ENCODE measurements at places on chromosomes 6 and 20. TPM values are rescaled to one million over a fixed set of nuclear protein-coding genes. Genes with fewer than 3 reads are reported as not detected.

SEMG1 gene
- not detected for total RNA-seq

ENPP1 gene
- 1.7 TPM for total RNA-seq

TINAG gene
- not detected for total RNA-seq

PRL gene
- not detected for total RNA-seq

MPC1 gene
- total RNA-seq, result 4.3 TPM

TPD52L1 gene
- 43.8 TPM for total RNA-seq

EYS gene
- 0.02 TPM for total RNA-seq

TRIM15 gene
- total RNA-seq, result not detected

ENPP3 gene
- not detected for total RNA-seq

ZGPAT gene
- 26.3 TPM for total RNA-seq

GLP1R gene
- not detected for total RNA-seq

HRH3 gene
- not detected for total RNA-seq

FAXC gene
- total RNA-seq, result 5.1 TPM

CALHM6 gene
- total RNA-seq, result not detected

SSR1 gene
- total RNA-seq, result 73.4 TPM

ETV7 gene
- total RNA-seq, result 0.09 TPM

SMOC2 gene
- not detected for total RNA-seq

RAET1L gene
- 0.47 TPM for total RNA-seq

GHRH gene
- total RNA-seq, result not detected

C20orf202 gene
- not detected for total RNA-seq

Data from A549 treated with RU486 at 1 μM for 4 hours (cell line).